PC-9 (cell line): ENCODE measurements at places on chromosomes 6 and 20. TPM values are rescaled to one million over a fixed set of nuclear protein-coding genes. Genes with fewer than 3 reads are reported as not detected.

DNA sequence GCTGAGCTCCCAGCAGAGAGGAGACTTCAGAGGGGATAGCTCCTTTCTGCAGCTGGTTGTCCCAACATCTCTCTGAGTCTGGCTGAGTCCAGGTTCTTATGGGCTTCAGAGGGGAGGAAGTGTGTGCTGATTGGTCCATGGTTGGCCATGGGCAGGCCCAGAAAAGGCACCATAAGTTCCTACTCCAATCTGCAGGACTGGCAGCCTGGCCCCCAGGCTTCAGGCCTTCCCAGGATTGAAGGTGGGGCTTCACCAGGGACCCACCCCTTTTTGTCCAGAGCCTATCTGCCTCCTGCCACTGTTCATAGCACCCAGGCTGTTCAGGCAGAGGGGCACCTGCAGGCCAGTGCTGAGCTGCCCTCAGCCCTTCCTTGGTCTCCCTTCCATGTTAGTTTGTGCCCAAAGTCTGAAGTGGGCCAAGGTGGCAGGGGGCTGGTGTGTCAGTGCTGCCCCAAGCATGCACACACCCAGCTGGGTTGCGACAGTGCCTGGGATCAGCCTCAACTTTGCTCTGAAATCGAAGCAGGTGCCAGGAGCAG is 21.6 kb upstream of the TOP1 start:
- H3K27ac ChIP-seq, result no peak overlapping the region
- H3K4me3 ChIP-seq, result no peak overlapping the region
- H3K27me3 ChIP-seq, result no peaks in the 10 kb centered on the region
- H3K4me1 ChIP-seq, result peaks cover 88% of the 10 kb centered on the region
- no peaks in the 10 kb centered on the region for H3K36me3 ChIP-seq

GRCh38 chr6:56863366-56863765 is 91.5 kb upstream of the BEND6 start:
- no peak overlapping the region for H3K4me3 ChIP-seq
- no peaks in the 10 kb centered on the region for H3K27me3 ChIP-seq
- peaks cover 89% of the 10 kb centered on the region for H3K4me1 ChIP-seq
- H3K36me3 ChIP-seq, result no peaks in the 10 kb centered on the region
- H3K27ac ChIP-seq, result peak overlapping the region; percentile 90
- DNase-seq, result peak; percentile 70

- no peaks in the 10 kb centered on the region for H3K4me1 ChIP-seq
- H3K4me3 ChIP-seq, result no peak overlapping the region
- H3K36me3 ChIP-seq, result peaks cover 6% of the 10 kb centered on the region
- no peak overlapping the region for H3K27ac ChIP-seq
- no peak for DNase-seq
- H3K27me3 ChIP-seq, result no peaks in the 10 kb centered on the region
Observed at GRCh38 chr6:148523551-148523950, 180.9 kb downstream of the SASH1 start.

DNA sequence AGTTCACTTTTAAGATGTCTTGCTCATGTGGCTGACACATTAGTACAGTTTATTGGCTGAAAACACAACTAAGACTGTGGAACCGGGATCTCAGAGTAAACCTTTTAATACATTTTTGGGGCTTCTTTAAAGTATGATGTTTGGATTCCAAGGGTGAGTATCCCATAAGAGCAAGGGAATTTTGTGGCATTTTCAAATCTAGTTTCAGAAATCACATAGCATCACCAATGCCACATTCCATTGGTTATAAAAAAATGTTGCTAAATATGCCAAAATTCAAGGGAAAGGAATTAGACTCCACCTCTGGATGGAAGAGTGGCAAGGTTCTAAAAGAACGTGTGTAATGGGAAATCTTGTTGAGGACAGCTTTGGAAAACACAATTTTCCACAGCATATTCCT is 338.6 kb downstream of the COL12A1 start:
- H3K27ac ChIP-seq, result no peak overlapping the region
- no peak for DNase-seq
- no peak overlapping the region for H3K4me3 ChIP-seq
- H3K36me3 ChIP-seq, result no peaks in the 10 kb centered on the region

GRCh38 chr6:32406857-32407256 is at the start of gene BTNL2:
Gene BTNL2, minus strand, starts transcription at chr6:32407181. Its CDS starts 58 bp downstream, at chr6:32407123.
- no peaks in the 10 kb centered on the region for H3K36me3 ChIP-seq
- DNase-seq, result no peak
- H3K27me3 ChIP-seq, result peaks cover 74% of the 10 kb centered on the region
- no peak within 1 kb of the TSS for H3K27ac ChIP-seq
- no peaks in the 10 kb centered on the region for H3K4me1 ChIP-seq

DNA sequence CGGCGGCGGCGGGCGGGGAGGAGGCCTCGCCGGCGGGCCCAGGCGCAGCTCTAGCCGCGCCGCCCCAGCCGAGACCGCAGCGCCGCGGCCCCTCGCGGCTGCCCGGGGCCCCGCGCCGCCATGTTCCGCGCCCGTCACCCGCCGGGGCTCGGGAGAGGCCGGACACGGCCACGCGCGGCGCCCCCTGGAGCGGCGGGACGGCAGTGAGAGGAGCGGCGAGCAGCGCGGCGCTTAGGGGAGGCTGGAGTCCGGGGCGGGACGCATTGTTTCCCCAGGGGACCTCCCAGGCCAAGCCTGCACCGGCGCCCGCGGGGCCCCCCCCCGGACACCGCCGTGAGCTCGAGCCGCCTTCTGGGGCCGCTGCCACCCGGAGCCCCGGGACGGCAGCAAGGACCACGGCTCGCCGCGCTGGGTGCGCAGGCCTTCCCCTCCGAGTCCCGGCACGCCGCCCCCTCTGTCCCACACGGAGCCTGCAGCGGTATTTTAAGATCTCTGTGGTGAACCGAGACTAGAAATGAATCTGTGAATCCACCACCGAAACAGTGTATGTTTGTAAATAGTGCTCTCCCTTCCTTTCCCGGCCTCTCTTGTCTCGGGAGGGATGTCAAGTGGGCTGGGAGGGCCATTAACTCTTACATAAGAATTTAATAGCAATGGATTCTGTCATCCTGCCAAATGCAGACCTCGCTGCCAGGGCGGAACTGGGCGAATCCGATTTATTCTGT is 424 bp upstream of the KIF13A start:
- peak; percentile 46 for DNase-seq
- H3K36me3 ChIP-seq, result no peaks in the 10 kb centered on the region
- H3K4me3 ChIP-seq, result peak overlapping the region; percentile 94
- peaks cover 60% of the 10 kb centered on the region for H3K4me1 ChIP-seq

DNA sequence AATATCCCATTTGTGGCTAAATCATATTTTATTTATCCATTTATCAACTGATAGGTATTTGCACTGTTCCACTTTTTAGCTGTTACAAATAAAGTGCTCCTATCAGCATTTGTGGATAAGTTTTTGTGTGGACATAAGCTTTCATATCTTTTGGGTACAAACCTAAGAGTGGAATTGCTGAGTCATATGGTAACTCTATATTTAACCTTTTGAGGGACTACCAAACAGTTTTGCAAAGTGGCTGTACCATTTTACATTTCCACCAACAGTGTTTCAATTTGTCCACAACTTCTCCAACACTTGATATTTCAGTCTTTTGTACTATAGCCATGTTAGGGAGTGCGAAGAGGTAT is 23.6 kb upstream of the ECHDC1 start:
- peak overlapping the region; percentile 67 for H3K27ac ChIP-seq
- no peaks in the 10 kb centered on the region for H3K27me3 ChIP-seq
- no peaks in the 10 kb centered on the region for H3K36me3 ChIP-seq

- H3K27me3 ChIP-seq, result no peaks in the 10 kb centered on the region
- H3K4me1 ChIP-seq, result no peaks in the 10 kb centered on the region
- H3K4me3 ChIP-seq, result no peak overlapping the region
- peak; percentile 36 for DNase-seq
- no peak overlapping the region for H3K27ac ChIP-seq
- no peaks in the 10 kb centered on the region for H3K36me3 ChIP-seq
Observed at GRCh38 chr6:79269877-79270276, 35.4 kb upstream of the HMGN3 start.

GRCh38 chr6:106613590-106613989 is 15.7 kb downstream of the RTN4IP1 start:
- H3K4me3 ChIP-seq, result no peak overlapping the region
- no peaks in the 10 kb centered on the region for H3K27me3 ChIP-seq
- no peak for DNase-seq
- H3K36me3 ChIP-seq, result 0 out of 2 replicates have a peak, but pooled peaks cover 8% of the 10 kb centered on the region

DNA sequence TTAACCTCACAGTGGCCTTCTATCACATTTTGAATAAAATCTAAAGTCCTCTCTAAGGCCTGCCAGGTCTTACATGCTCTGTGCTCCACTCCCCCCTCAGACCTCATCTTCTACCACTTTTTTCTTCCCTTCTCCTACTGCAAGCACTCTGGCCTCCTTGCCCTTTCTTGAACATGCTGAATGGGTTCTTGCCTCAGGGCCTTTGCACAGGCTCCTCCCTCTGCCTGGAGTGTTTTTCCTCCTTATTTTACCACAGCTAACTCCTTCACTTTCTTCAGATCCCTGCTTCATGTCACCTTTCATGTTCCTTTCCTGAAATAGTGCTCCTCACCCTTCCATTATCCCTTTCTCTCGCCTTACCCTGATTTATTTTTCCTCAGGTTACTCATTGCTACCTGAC is 97.9 kb upstream of the FOXP4 start:
- no peak for DNase-seq
- H3K4me1 ChIP-seq, result no peaks in the 10 kb centered on the region
- no peak overlapping the region for H3K27ac ChIP-seq
- no peaks in the 10 kb centered on the region for H3K36me3 ChIP-seq

- H3K4me1 ChIP-seq, result no peaks in the 10 kb centered on the region
- H3K27me3 ChIP-seq, result no peaks in the 10 kb centered on the region
- no peak for DNase-seq
- H3K27ac ChIP-seq, result no peak overlapping the region
- no peak overlapping the region for H3K4me3 ChIP-seq
Observed at GRCh38 chr6:7933794-7934193, 23.2 kb upstream of the TXNDC5 start.

- no peak overlapping the region for H3K27ac ChIP-seq
- no peaks in the 10 kb centered on the region for H3K27me3 ChIP-seq
- no peaks in the 10 kb centered on the region for H3K36me3 ChIP-seq
- H3K4me3 ChIP-seq, result no peak overlapping the region
Observed at GRCh38 chr6:1665214-1665613, 55.5 kb downstream of the FOXC1 start.

DNA sequence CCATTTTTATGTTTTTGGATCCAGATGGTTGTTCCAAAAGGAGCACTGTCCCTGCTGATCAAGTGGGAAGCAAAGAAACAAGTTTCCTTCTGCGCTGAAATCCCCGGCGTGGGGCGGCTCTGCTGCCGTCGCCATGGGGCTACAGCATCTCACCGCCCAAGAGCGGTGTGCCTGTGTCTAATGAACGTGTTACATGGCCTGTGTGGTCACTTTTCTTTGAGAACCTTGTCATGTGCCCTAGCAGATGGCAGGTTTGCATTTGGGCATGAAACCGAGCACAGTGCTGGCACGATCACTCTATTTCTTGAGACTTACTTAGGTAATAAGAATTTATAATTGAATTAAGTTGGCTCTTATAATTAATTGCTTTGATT is 51.9 kb downstream of the ZDHHC14 start:
- DNase-seq, result no peak
- no peaks in the 10 kb centered on the region for H3K27me3 ChIP-seq
- H3K4me3 ChIP-seq, result no peak overlapping the region
- no peaks in the 10 kb centered on the region for H3K36me3 ChIP-seq
- H3K27ac ChIP-seq, result no peak overlapping the region
- H3K4me1 ChIP-seq, result peaks cover 23% of the 10 kb centered on the region

- H3K4me3 ChIP-seq, result no peak overlapping the region
- H3K27me3 ChIP-seq, result no peaks in the 10 kb centered on the region
- no peak overlapping the region for H3K27ac ChIP-seq
- no peaks in the 10 kb centered on the region for H3K36me3 ChIP-seq
- H3K4me1 ChIP-seq, result peaks cover 21% of the 10 kb centered on the region
Observed at GRCh38 chr6:1281746-1282145, 30.2 kb upstream of the FOXQ1 start.

DNA sequence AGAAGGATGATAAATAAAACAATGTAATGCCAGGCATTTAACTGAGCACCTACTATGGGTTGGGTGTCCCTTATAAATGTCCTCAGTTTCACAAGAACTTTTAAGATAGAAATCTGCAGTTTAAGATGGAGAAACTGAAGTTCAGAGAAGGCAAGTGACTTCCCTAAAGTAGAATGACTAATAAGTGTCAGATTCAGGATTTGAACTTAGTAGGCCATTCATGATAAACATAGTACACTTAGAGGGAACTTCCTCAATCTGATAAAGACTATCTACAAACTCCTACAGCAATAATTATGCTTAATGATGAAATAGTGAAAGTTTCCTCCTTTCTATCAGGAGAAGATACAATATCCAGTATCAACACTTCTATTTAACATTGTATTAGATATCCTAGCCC is 43.9 kb downstream of the NCR2 start:
- H3K27ac ChIP-seq, result no peak overlapping the region
- no peaks in the 10 kb centered on the region for H3K36me3 ChIP-seq
- H3K4me1 ChIP-seq, result no peaks in the 10 kb centered on the region
- no peak overlapping the region for H3K4me3 ChIP-seq

Gene BANF2
- not detected in 2 replicates for total RNA-seq

Gene HLA-DQB2
- not detected in 2 replicates for total RNA-seq

Gene CTAGE9
- not detected in 2 replicates for total RNA-seq

Gene PACRG
- not detected in 2 replicates for total RNA-seq

Gene CASS4
- total RNA-seq, result 0.15 TPM in 1 of 2 replicates, not detected in the other

Gene CCN6
- total RNA-seq, result not detected in 2 replicates

Gene TRERF1
- 12.3 and 14.5 TPM in 2 replicates for total RNA-seq

Gene CGAS
- total RNA-seq, result 25.5 and 26.1 TPM in 2 replicates

Gene STMND1
- total RNA-seq, result 0.26 TPM in 1 of 2 replicates, not detected in the other

Gene C6orf15
- total RNA-seq, result 21.1 and 21.6 TPM in 2 replicates

Gene SFTA2
- 0.72 and 0.75 TPM in 2 replicates for total RNA-seq
